ENCODE measurements at places on chromosomes 7 and 10. TPM values are rescaled to one million over a fixed set of nuclear protein-coding genes. Genes with fewer than 3 reads are reported as not detected.

The BHLHA15 gene
- total RNA-seq, result not detected

The ERVW-1 gene
- not detected for total RNA-seq

The ITGB1 gene
- 89.4 TPM for total RNA-seq

The TFEC gene
- not detected for total RNA-seq

The TSPAN12 gene
- total RNA-seq, result not detected

The PLAC9 gene
- total RNA-seq, result not detected

The MSRB2 gene
- total RNA-seq, result 9.2 TPM

The C10orf105 gene
- 0.71 TPM for total RNA-seq

The NANOS1 gene
- total RNA-seq, result 0.19 TPM

The CDHR1 gene
- not detected for total RNA-seq

GRCh38 chr7:5302577-5302976 lies 19.8 kb downstream of the SLC29A4 start:
- H3K4me3 ChIP-seq, result no peak overlapping the region
- no peak for DNase-seq
- peaks cover 3% of the 10 kb centered on the region for H3K4me1 ChIP-seq
- no peak overlapping the region for H3K27ac ChIP-seq

- no peak for DNase-seq
- peaks cover 10% of the 10 kb centered on the region for H3K36me3 ChIP-seq
- H3K27me3 ChIP-seq, result no peaks in the 10 kb centered on the region
- peaks cover 21% of the 10 kb centered on the region for H3K4me1 ChIP-seq
Measured at GRCh38 chr7:137989590-137989989, 12.3 kb downstream of the CREB3L2 start.

- H3K4me3 ChIP-seq, result no peak overlapping the region
- no peaks in the 10 kb centered on the region for H3K27me3 ChIP-seq
- no peaks in the 10 kb centered on the region for H3K36me3 ChIP-seq
- DNase-seq, result no peak
- H3K27ac ChIP-seq, result no peak overlapping the region
- H3K4me1 ChIP-seq, result no peaks in the 10 kb centered on the region
Measured at GRCh38 chr7:11655163-11655562, 176.8 kb downstream of the THSD7A start.

GRCh38 chr10:6054884-6055283 lies 7.3 kb downstream of the IL2RA start:
- H3K27me3 ChIP-seq, result no peaks in the 10 kb centered on the region
- peak; percentile 4 for DNase-seq
- H3K4me1 ChIP-seq, result peaks cover 88% of the 10 kb centered on the region
- H3K4me3 ChIP-seq, result peak overlapping the region; percentile 58
- H3K36me3 ChIP-seq, result peaks cover 73% of the 10 kb centered on the region
- H3K27ac ChIP-seq, result peak overlapping the region; percentile 80

DNA sequence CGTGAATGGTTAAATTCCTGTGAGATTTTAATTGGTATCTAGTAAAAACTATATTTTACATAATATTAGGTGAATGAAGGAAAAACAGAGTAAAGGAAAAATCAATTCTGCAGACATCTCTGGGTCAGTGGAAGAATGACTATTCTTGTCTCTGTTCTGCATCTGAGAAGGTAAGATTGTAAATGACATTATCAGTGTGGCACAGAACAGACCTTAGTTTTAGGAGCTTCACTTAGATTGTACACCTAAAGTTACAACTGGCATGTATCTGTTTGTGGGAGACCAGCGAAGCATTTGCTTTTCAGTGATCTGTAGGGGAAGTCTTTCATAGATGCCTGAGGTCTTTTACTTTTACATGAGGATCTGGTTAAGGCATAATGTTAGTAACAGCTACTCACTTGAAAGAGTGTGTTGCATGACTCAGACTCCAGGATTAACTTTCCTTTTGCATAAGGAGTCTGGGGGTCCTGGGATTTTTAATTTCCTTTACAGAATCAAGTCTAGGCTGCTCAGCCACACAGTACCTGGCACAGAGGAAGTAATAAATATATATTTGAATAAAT lies 56.2 kb downstream of the JMJD1C start:
- no peaks in the 10 kb centered on the region for H3K27me3 ChIP-seq
- H3K27ac ChIP-seq, result no peak overlapping the region
- H3K4me3 ChIP-seq, result no peak overlapping the region
- no peak for DNase-seq
- H3K4me1 ChIP-seq, result no peaks in the 10 kb centered on the region

GRCh38 chr7:96188174-96188581 lies 133.7 kb downstream of the SLC25A13 start:
- H3K27me3 ChIP-seq, result no peaks in the 10 kb centered on the region
- no peaks in the 10 kb centered on the region for H3K4me1 ChIP-seq
- peaks cover 12% of the 10 kb centered on the region for H3K36me3 ChIP-seq
- no peak overlapping the region for H3K27ac ChIP-seq

DNA sequence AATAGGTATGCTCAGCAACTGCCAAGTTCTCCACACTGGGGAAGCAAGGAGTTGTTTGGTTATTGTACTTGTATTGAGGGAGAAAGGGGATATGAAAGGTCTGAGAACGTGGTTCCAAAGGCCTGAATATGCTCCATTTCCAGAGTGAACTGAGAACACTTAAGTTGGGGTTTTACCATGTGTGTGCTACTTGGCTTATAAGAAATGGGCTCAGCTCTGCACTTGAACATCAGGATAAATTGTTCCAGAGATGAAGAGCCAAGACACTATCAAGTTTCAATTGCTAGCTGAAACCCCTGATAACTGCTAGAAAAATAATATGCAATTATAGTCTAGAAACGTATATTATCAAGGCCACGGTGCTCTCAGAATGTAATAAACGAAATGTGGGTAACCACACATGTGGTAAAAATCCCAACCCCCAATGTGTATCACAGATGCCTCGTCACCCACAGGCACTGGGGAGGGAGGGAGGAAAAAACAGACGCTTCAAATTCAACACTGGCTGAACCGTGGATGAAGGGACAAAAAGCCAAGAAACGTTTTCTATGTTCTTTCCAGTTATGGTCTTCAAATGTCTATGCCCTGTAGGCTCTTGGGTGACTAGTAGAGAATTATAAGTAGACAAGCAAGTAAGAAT lies 16.3 kb downstream of the ELMO1 start:
- peaks cover 63% of the 10 kb centered on the region for H3K4me1 ChIP-seq
- H3K27me3 ChIP-seq, result no peaks in the 10 kb centered on the region
- peaks cover 26% of the 10 kb centered on the region for H3K36me3 ChIP-seq
- no peak overlapping the region for H3K4me3 ChIP-seq

DNA sequence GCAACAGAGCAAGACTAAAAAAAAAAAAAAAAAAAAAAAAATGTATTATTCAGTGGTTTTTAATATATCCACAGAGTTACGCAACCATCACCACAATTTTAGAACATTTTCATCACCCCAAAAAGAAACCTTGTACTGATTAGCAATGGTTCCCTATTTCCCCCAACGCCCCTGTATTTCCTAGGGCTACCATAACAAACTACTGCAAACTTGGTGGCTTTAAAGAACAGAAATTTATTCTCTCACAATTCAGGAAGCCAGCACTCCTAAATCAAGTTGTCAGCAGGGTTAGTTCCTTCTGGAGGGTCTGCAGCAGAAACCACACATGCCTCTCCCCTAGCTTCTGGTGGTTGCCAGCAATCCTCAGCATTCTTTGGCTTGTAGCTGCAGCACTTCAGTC lies 5.9 kb upstream of the NUP42 start:
- DNase-seq, result no peak
- H3K36me3 ChIP-seq, result no peaks in the 10 kb centered on the region
- H3K27ac ChIP-seq, result no peak overlapping the region
- H3K4me1 ChIP-seq, result peaks cover 6% of the 10 kb centered on the region
- peaks cover 10% of the 10 kb centered on the region for H3K27me3 ChIP-seq

GRCh38 chr7:100360135-100360854 lies 2.4 kb downstream of the PILRB start:
- peak overlapping the region; percentile 31 for H3K27ac ChIP-seq
- peaks cover 60% of the 10 kb centered on the region for H3K36me3 ChIP-seq
- H3K4me1 ChIP-seq, result peaks cover 18% of the 10 kb centered on the region

GRCh38 chr7:152735443-152736004 lies 24.0 kb upstream of the ACTR3B start:
- no peak overlapping the region for H3K27ac ChIP-seq
- DNase-seq, result no peak
- no peaks in the 10 kb centered on the region for H3K36me3 ChIP-seq
- no peaks in the 10 kb centered on the region for H3K27me3 ChIP-seq

- no peak overlapping the region for H3K27ac ChIP-seq
- no peaks in the 10 kb centered on the region for H3K4me1 ChIP-seq
- H3K4me3 ChIP-seq, result no peak overlapping the region
- no peaks in the 10 kb centered on the region for H3K36me3 ChIP-seq
Measured at GRCh38 chr10:404991-405390, 269.7 kb downstream of the ZMYND11 start.

- H3K27ac ChIP-seq, result no peak overlapping the region
- H3K27me3 ChIP-seq, result no peaks in the 10 kb centered on the region
- no peak overlapping the region for H3K4me3 ChIP-seq
- DNase-seq, result no peak
Measured at GRCh38 chr10:92644921-92645320, 44.8 kb upstream of the HHEX start.

DNA sequence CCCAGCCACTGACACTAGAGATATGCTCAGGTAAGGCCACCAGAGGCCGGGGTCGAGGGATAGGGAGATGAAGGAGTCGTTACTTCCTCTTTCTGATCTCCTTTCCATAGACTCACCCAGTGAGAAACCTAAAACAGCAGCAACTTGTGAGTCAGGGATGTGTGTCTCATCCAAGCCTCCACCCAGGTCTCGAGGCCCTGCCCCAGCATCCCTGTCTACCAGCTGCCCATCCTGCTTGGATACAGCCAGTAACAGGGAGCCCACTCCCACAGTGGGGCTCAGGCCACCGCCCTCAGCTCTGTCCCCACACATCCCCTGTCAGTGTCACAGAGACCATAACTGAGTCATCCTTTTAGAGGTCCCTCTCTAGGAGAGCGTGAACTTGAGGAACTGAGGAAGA lies 49.6 kb upstream of the CHST15 start:
- no peak for DNase-seq
- H3K4me1 ChIP-seq, result peaks cover under 1% of the 10 kb centered on the region
- peaks cover 8% of the 10 kb centered on the region for H3K27me3 ChIP-seq
- no peaks in the 10 kb centered on the region for H3K36me3 ChIP-seq
- no peak overlapping the region for H3K27ac ChIP-seq
- H3K4me3 ChIP-seq, result no peak overlapping the region

DNA sequence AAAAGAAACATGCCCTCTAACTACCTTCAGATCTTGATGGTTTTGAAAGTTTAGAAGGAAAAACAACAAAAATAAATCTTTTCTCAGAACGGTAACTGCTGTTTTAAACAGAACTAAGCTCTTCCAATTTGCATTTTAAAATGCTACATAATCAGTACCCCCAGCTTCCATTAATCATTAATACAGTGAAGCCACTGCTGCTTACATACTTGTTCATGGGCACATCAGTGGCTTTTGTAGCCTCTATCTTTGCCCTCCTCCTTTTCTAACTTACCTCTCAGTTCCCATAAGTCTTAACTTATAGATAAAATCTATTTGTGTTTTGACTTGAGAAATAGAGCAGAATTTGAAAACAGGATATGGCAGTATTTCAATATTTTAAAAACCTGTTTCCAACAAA lies 109.1 kb downstream of the POLL start:
- no peak overlapping the region for H3K27ac ChIP-seq
- no peaks in the 10 kb centered on the region for H3K27me3 ChIP-seq
- H3K4me1 ChIP-seq, result peaks cover 1% of the 10 kb centered on the region
- DNase-seq, result no peak
- no peaks in the 10 kb centered on the region for H3K36me3 ChIP-seq

DNA sequence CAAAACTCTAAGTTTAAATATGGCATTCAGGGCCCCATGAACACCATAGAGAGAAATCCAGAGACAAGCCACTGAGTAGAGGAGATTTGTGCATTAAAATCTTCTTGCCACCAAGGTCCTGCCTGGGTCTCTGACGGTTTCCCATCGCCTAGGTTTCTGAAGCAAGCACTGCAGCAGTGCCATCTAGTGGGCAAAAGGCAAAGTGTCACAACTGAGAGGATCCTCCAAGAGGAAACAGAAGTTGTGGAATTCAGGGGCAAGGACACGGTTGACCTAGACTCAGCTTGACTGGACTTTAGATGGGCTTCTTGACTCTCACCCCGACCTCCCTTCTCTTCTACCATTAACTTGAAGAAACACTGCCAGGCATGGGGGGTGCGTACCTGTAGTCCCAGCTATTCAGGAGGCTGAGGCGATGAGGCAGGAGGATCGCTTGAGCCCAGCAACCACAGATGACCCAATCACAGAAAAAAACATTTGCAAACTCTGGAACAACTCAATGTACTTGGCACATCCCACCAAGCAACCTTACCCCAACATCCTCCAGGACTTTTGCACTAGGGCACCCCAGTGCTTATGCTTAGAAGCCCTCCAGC lies 604.1 kb downstream of the GALNT17 start:
- no peaks in the 10 kb centered on the region for H3K4me1 ChIP-seq
- H3K4me3 ChIP-seq, result no peak overlapping the region
- H3K27me3 ChIP-seq, result no peaks in the 10 kb centered on the region
- no peaks in the 10 kb centered on the region for H3K36me3 ChIP-seq
- DNase-seq, result peak; percentile 51

DNA sequence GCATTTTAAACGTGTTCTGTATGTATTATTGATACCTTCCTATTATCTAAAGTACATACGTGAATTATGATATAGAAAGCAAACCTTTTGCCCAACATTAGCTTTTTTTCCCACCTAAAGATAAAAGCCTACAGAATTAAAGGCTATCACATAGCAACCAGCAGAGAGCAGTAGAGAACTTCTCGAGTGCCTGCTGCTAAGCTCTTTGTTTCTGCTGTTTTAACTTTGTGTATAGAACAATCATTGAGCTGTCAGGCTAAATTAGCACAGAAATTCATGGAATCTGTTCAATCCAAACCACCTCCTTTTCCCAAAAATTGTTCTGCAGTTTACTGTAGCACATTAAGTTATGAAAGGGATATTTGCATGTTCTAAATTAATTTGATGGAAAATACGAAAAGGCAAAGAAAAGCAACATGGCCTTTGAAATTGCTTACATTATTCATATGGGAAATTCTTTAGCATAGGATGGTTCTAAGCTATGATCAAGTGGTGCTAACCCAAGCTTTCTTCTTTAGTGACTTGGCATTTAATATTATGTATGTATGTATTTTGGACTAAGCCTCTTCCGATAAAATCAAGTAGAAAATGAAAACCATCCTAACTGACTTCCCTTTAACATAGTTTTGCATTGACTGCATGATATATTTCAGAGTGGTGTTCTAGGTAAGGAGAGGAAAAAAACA lies 1288.5 kb downstream of the GATA3 start:
- H3K27me3 ChIP-seq, result no peaks in the 10 kb centered on the region
- DNase-seq, result no peak
- H3K36me3 ChIP-seq, result no peaks in the 10 kb centered on the region
- no peak overlapping the region for H3K27ac ChIP-seq
- no peak overlapping the region for H3K4me3 ChIP-seq

- peaks cover 3% of the 10 kb centered on the region for H3K36me3 ChIP-seq
- peaks cover 21% of the 10 kb centered on the region for H3K4me1 ChIP-seq
- no peak overlapping the region for H3K27ac ChIP-seq
- DNase-seq, result no peak
Measured at GRCh38 chr7:25849500-25850184, 302.4 kb upstream of the NFE2L3 start.

GRCh38 chr10:127447197-127447596 lies 101.9 kb upstream of the NPS start:
- no peaks in the 10 kb centered on the region for H3K27me3 ChIP-seq
- no peak for DNase-seq
- no peak overlapping the region for H3K27ac ChIP-seq
- H3K36me3 ChIP-seq, result no peaks in the 10 kb centered on the region
- H3K4me1 ChIP-seq, result no peaks in the 10 kb centered on the region

GRCh38 chr7:108249453-108249852 lies 119.3 kb upstream of the LAMB4 start:
- no peaks in the 10 kb centered on the region for H3K4me1 ChIP-seq
- no peaks in the 10 kb centered on the region for H3K27me3 ChIP-seq
- no peak overlapping the region for H3K27ac ChIP-seq
- DNase-seq, result no peak
- no peaks in the 10 kb centered on the region for H3K36me3 ChIP-seq
- no peak overlapping the region for H3K4me3 ChIP-seq
